Immature natural killer cell (primary cell): ENCODE measurements at places on chromosomes 11 and 22. TPM values are rescaled to one million over a fixed set of nuclear protein-coding genes. Genes with fewer than 3 reads are reported as not detected.
A peak's percentile ranks its signal among the peaks of the same experiment; 100 is the strongest.

DNA sequence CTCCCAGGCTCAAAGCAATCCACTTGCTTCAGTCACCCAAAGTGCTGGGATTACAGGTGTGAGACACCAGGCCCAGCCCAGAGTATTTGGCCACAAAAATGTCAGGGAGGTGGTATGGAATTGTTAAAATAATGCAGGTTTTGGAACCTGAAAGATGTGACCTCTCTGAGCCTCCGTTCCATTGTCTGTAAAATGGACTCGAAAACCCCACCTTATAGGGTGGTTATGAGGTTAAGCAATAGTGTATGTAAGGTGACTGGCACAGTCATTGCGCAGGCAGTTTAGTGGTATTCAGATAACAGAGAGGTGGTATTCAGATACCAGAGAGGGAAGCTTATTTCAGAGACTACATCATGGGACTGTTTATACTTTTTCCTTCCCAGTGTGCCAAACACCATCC, 52.5 kb upstream of the PRSS23 start:
- DNase-seq, result no peak

DNA sequence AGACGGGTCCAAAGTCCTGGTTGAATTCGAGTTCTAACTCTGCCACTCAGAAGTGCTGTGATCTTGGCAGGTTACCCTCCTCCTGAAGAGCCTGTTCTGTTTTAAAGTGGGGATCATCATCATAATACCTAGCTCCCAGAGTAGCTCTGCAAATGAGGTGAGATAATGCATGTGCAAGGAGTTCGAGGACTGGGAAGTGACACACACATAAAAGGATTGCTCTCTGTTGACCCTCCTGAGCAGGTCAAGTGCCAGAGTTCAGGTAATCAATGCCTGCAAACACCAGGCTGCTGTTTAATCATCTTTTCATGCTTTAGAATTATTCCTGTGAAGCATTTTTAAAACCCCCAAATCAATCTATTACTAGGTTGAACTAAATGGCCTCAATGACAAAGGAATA, 19.9 kb downstream of the RCN1 start:
- DNase-seq, result no peak

DNA sequence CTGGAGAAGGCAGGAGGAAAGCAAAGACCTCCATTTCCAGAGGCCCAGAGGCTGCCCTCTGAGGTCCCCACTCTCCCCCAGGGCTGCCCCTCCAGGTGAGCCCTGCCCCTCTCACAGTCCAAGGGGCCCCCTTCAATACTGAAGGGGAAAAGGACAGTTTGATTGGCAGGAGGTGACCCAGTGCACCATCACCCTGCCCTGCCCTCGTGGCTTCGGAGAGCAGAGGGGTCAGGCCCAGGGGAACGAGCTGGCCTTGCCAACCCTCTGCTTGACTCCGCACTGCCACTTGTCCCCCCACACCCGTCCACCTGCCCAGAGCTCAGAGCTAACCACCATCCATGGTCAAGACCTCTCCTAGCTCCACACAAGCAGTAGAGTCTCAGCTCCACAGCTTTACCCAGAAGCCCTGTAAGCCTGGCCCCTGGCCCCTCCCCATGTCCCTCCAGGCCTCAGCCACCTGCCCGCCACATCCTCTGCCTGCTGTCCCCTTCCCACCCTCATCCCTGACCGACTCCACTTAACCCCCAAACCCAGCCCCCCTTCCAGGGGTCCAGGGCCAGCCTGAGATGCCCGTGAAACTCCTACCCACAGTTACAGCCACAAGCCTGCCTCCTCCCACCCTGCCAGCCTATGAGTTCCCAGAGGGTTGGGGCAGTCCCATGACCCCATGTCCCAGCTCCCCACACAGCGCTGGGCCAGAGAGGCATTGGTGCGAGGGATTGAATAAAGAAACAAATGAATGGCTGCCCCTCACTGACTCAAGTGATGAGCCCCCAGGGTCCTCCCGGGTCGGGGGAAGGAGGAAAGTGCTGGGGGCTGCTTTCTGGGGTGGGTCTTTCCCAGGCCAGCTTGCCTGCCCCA, 10.8 kb downstream of the SLC22A12 start:
- no peak for DNase-seq

DNA sequence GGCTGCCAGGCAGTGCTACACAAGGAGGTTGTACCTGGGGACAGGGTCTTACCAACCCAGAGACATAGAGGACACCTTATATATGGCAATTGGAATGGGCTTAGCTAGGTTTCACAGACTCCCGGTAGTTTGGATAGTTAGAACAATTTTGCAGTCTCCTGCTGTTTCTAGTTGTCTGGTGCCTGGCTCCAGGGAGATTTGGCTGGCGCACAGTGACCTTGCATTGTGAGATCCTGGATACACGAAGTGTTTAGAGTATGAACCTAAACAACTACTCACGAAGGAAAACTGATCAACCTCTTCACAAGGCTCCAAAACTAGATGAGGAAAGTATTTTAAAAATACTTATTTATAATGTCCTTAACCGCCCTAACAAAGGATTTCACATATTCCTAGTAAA, 614.7 kb downstream of the FAM181B start:
- no peak for DNase-seq

DNA sequence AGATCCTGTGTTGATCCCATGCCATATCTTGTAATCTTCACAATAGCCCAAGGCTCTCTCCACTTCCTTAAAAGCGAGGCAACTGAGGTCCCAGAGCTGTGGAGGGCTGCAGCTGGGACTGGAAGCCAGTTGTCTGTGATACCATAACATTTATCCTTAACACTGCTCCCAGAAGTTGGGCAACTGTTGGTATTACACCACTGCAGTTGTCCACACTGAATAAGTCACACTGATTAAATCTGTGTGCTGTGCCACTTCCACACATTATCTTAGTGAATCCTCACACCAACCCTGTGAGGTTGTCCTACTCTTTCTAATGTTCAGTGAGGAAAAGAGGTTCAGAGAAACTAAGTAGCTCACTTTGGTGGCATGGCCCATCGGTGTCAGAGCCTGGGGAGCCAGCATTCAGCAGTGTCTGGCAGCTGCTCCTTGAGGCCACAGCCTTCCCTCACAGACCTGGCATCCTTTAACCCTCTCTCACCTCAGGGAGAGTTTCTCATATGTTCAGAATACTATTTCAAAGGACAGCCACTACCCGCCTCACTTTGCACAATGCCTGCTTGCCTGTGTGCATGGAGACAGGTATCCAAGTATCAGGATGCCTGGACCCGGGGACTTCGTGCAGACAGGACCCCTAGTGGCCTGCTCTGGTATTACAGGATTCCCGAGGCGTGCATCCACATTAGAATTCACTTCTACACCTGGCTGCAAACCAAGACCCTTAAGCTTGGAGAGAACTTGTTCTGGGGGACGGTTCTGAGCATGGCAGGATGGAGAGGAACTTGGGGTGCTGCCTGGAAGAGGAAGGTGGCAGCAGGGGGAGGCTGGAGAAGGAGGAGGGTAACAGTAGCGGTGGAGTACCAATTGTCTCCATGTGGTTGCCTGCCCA, 221.9 kb upstream of the TBCEL start:
- DNase-seq, result peak; percentile 46

GRCh38 chr11:24470431-24470830, 26.4 kb upstream of the LUZP2 start:
- no peak for DNase-seq

- DNase-seq, result no peak
These were observed 63.3 kb downstream of the DGCR2 start for GRCh38 chr22:19058713-19059451.

- no peak for DNase-seq
These were observed 10.0 kb upstream of the NFRKB start for GRCh38 chr11:129905402-129905801.

DNA sequence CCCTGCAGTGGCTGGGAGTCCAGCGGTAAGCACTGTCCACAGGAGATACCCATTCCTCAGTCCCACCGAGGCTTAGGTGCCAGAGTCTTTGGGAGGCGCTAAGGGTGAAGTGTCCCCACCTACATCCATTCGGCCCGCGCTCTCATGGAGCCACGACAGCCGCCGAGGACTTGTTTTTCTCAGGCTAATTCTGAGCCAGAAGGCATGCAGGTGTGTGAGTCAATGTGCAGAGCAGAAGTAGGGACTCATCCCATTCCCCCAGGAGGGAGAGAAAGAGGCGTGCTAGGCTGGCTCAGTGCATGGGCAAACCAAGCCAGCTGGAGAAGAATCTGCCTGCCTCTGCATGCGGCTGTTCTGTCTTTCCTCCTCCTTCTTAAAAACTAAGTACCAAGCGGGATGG, 46.6 kb downstream of the KCNC1 start:
- DNase-seq, result no peak

PAX6 gene
- polyA plus RNA-seq, result not detected

PARVA gene
- not detected for polyA plus RNA-seq

DDI1 gene
- not detected for polyA plus RNA-seq
